ENCODE measurements at places on chromosomes 12 and 14.

DNA sequence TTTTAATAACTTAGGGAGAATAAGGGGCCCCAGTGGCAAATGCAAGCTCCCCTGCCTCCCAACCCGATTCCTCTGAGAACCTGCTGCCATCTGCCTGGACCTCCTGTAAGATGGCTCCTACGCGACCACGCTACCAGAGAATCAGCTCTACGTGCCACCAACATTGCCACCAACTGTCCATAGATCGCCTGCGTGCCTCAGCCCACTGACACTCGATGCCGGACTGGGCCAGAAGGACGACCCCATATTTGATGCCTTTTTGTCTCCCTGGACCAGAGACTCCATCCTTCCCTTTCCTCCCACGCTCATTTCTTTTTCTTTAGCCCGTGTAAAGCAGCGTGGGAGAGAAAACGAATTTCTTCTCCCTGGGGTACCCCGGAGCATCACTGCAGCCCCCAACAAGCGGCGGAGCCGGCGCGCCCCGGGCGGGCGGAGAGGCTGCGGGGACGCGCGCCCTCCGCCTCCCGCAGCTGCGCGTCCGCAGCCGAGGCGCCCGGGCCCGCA lies 565 bp upstream of the KLHL42 start:
- DNase-seq: peak; percentile 41

DNA sequence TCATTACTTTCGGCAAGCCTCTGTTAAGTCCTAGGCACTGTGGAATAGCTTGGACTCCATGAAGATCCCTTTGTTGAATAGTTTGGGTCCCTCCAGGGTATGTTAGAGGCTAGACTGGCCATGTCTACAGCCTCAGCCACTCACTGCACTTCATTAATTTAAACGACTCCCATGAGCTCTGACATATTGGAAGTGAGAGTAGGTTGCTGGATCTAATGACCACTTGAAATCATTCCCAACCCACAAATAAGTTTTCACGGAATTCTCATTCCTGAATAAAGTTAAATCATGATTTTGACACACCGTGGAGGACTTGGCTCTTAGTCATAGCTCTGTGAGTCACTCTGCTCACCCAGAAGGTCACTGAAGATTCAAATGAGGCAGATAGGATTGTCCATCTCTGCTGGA lies 21.4 kb upstream of the APPL2 start:
- DNase-seq: peak; percentile 96

GRCh38 chr12:26871985-26872384 lies 39.0 kb upstream of the ITPR2 start:
- DNase-seq: no peak

DNA sequence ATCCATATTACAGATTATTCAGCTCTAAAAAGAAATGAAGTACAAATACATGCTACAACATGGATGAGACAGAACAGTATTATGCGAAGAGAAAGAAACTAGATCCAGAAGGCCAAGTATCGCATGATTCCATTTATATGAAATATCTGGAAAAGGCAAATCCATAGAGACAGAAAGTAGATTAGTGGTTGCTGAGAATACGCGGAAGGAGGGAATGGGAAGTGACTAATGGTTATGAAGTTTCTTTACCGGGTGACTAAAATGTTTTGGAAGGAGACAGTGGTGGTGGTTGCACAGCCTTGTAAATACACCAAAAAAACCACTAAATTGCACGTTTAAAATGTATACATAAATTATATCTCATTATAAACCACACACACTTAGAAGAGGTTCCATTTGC lies 12.5 kb downstream of the PRDM4 start:
- DNase-seq: peak; percentile 83

DNA sequence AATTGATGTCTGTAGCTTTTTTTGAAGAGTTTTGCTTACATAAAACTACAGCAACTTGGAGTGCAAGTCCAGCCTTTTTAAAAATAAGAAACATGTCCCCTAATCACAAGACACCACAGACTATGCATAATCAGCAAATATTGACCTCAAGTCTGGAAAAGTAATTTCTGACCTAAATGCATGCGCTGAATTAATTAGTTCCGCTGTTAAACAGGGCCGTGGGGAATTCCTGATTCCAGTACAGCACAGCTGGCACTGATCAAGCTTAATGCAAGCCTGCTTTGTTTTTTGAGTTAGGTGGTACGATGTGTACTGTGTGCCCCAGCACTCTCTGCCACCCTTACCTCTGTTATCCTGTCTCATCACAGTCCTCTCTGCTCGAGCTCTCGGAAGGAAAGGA lies 9.2 kb downstream of the MLH3 start:
- DNase-seq: peak; percentile 34

GRCh38 chr14:91349481-91350074 lies 68.0 kb downstream of the CCDC88C start:
- no peak for DNase-seq

DNA sequence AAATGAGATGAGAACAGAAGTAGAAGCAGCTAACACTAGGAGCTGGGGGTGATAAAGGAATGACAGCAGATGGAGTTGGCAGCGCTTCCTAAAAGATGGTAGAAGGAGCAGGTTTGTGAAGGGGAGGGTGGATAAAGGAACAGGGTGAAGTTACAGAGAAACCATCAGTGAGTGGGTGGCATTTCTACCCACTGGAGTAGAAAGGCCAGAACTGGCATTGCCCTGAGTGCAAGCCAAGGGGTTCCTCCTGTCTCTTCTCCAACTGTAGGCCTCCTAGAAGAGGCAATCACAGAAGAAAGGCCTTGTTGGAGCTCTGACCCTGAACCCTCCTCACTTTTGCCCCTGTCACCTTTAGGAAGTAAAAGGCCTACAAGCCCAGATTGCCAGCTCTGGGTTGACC lies 2.2 kb downstream of the KRT18 start:
- DNase-seq: no peak

DNA sequence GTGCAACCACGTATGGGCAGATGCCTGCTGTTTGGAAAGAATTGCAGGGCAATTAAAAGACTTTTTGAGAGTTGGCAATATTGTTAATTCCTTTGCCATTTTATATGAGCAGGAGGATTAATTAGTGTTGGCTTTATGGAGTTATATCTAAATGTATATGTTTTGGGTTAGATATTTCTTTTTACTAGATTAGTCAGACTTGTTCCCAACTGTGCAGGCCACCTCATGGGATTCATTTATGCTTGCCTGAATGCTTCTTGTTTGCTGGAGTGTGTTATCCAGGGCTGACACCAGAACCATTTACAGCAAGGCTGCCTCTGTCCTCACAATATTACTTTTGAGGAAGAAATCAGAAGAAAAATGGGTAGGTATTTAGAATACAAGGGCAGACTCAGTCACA lies 192.5 kb downstream of the KTN1 start:
- DNase-seq: no peak

DNA sequence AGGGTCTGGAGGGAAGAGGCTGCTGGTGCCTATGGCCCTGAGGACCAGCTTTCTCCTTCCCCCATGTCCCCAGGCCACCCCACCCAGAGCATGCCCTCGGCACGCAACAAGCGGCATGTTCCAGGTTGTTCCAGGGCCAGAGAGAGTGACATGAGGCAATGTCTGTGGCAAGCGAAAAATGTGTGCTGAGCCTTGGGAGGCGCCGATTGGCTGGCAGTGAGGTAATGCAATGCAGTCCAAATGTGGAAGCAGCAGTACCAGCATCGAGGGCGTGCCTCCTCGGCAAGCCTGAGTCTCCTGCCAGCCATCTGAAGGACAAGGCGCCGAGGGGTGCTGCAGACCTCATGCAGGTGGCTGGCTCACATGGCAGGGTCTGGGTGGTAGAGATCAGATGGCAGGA lies 423.8 kb downstream of the NRXN3 start:
- DNase-seq: no peak

DNA sequence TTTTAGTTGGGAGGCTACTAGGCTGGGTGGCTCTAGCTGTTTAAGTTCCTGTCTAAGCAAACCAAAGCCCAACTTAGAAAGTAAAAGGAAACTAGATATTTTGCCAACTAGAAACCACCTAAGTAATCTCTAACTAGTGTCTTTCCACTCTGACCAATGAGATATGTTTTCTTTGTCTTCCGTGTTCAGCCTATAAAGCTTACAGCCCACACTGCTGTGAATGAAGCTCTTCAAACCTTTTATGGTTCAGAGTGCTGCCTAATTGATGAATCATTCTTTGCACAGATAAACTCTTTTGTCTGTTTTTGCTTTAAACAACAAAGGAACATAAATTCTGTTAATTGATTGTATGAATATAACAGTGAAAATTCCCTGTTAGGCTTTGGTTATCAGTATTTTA lies 66.1 kb downstream of the FUT8 start:
- peak; percentile 60 for DNase-seq

- no peak for DNase-seq
These were observed 63.5 kb downstream of the EFCAB11 start for GRCh38 chr14:89891055-89891454.

- peak; percentile 70 for DNase-seq
These were observed 14.2 kb downstream of the ATXN2 start for GRCh38 chr12:111584959-111585358.

DNA sequence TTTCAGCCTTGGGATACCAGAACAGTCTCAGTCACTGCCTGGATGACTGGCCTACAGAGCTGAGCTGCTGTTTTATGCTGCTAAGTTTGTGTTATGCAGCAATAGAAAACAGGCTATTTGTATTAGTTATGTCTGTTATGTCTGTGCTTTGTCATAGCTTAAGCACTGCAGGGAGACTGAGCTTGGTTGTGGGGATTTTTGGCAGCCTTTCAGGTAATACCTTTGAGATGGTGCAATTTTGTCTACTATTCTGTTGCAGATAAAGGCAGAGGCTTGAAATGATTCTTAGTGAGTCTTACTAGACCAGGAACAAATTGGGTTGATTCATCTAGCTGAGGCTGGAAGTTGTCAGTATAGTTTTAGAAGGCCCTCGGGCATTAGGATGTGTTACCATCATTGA lies 201.3 kb upstream of the RBM19 start:
- peak; percentile 71 for DNase-seq

DNA sequence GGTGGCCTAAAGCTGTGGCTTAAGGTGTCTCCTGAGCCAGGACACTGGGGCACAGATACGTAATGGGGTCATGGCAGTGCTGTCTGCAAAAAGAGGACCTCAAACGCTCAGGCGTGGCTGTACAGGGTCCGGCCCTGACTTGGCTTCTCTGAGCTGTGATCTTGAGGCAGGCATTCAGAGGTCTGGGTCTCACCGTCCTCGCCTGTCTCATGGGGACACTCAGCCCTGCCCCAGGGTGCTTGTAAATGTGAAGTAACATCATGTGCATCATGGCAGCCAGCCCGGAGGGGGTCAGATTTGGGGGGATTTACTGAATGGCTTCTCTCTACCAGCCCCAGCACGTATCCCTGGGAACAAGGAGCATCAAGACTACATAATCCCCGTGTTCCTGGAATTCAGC lies 28.8 kb downstream of the DIO3 start:
- DNase-seq: no peak

- DNase-seq: no peak
These were observed 577.7 kb downstream of the SLC16A7 start for GRCh38 chr12:60173224-60174170.

- no peak for DNase-seq
These were observed 386.7 kb downstream of the LRIG3 start for GRCh38 chr12:58533652-58534051.

DNA sequence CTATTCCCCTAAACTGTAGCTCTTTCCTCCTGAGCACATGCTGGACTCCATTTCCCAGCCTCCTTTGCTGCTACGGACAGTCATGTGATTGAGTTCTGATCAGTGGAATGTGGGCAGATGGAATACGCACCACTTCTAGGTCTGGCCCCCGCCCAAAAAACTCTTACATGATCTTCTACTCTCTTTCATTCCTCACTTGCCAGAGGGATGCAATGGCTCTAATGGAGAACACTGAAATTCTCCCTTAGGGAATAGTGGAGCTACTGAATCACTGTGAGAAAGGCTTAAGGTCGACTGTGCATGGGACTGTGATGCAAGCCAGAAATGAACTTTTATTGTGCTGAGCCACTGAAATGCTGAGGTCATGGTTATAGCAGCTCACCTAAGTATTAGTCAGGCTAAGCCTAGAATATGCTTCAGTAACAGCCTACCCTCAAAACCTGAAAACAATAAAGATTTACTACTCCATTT lies 13.0 kb upstream of the TMED2 start:
- DNase-seq: peak; percentile 81

DNA sequence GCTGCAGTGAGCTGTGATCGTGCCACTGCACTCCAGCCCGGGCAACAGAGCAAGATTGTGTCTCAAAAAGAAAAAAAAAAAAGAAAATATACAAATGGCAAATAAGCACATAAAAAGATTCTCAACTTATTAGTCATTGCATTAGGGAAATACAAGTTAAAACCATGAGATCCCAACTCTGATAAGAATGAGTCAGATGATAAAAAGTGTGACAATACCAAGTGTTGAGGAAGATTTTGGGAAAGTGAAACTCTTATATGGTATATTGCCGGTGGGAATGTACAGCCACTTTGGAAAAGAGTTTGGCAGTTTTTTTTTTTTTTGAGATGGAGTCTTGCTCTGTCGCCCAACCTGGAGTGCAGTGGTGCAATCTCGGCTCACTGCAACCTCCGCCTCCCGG lies 7.6 kb upstream of the PRPF40B start:
- DNase-seq: peak; percentile 78

GRCh38 chr12:18057051-18057450 lies 32.9 kb downstream of the RERGL start:
- DNase-seq: no peak
